Activated CD4-positive, alpha-beta T cell treated with anti-CD3 and anti-CD28 coated beads, Interleukin-2, Interleukin-6, amounts not matched to agents 100 ng/mL and 50 ng/mL, durations not matched to agents 16 hours and 8 hours (primary cell): ENCODE measurements at places on chromosomes 11 and 22.
A peak's percentile ranks its signal among the peaks of the same experiment; 100 is the strongest.

GRCh38 chr11:36492724-36493304, 17.3 kb downstream of the TRAF6 start:
- peak; percentile 66 for DNase-seq

DNA sequence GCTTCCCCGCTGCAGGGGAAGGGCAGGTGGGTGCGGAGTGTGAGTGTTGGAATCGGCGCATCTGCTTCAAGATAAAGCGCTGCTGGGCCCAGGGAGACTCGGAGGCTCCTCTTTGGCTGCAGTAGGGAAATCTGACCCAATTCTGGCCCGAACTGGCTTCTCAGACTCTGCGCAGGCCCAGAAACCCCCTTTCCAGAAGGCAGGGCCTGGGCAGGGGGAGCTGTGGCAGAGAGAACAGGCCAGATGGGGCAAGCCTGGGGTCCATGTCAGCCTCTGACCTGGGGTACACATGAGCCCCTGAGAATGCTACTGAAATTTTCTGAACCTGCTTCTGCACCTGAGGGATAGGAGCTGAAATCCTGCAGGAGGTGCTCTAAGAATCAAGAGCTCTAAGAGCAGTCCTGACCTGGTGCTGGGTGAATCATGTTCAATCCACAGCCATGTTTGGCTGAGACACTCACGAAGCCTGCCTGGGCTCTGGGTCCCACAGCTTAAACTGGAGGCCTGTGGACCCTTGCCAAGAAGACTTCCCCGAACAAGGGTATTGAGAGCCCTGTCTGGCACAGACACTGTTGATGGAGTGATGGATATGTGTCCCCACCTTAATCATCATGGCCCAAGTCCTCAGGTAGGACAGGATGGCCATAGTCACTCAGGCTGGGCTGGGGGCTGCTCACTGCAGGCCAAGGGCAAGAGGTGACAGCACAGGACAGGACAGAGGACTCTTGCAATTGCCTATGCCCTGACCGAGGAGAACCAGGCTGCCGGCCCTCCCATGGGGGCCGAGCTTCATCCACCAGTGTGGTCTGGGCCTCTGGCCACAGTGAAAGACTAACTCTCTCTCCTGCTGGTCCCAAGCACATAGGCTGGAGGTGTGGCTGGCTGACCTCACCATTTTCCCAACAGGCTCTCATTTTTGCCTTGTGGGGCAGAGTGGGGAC, 6.9 kb downstream of the RAB3IL1 start:
- no peak for DNase-seq

DNA sequence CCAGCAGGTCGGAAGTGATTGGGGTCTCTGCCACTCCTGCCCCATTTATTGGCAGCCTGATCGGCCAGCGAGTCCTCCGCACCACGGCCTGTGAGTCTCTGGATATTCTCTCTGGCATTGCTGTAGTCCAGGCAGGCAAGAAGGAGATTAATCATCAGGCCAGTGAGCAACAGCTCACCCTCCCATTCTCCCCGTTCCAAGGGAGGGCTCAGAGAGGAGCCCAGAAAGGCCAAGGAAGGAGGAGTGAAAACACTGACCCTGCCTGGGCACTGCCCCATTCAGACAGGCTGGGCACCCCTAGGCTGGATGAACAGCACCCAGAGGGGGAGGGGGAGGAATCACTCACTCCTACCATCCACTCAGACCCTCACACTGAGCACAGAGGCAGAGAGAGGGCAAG, 3.1 kb downstream of the SAA2 start:
- DNase-seq: no peak

- DNase-seq: no peak
Measured at GRCh38 chr11:117552626-117553025, 225.0 kb downstream of the CEP164 start.

DNA sequence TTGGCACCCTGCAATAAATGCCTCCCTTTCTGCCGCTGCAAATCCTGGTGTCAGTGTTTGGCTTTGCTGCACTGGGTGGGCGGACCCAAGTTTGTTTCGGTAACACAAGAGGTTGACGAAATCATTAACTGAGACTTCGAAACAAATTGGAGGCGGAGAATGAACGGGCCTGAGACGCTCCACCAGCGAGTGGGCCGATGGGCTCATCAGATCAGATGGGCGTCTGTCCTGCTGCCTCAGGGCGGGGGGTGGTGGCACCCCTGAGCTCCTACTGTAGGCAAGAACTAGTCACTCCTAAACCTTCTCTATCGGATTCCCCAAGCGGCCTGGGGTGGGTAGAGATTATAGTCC, 918 bp upstream of the CAPN5 start:
- no peak for DNase-seq

GRCh38 chr11:133222425-133223330, 309.6 kb downstream of the OPCML start:
- no peak for DNase-seq

GRCh38 chr11:16613262-16613511, 125.3 kb upstream of the C11orf58 start:
- no peak for DNase-seq

DNA sequence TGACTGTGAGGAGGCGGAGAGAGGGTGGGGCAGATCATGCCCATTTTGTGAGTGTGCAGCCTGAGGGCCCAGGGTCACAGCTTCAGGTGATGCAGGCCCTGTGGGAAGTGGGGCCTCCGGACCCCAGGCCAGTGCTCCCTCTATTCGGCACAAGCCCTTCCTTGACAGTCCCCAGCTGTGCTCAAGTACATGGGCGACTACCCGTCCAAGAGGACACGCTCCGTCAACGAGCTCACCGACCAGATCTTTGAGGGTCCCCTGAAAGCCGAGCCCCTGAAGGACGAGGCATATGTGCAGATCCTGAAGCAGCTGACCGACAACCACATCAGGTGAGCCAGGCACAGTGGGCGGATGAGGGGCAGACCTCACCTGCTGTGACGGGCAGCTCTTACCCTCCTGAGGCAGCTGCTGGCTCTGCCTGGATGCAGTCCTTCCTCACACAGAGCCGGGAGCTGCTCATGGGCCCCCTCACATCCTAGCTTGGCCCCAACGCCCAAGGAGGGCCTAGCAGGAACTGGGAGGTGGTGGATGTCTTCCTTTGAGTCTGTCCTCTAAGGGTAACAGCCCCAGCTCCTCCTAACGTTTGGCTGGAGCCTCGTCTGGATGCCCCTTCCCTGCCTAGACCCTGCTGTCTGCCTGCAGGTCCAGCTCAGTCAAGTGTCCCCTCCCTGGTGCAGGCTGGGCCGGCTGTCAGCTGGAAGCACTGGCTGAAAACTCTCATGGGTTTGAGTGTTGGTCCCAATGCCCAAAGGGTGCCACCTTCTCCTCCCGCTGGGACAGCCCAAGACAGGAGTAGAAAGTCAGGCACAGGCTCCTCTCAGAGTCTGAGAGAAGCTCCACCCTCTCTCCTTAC, 76.1 kb downstream of the MYO7A start:
- no peak for DNase-seq

DNA sequence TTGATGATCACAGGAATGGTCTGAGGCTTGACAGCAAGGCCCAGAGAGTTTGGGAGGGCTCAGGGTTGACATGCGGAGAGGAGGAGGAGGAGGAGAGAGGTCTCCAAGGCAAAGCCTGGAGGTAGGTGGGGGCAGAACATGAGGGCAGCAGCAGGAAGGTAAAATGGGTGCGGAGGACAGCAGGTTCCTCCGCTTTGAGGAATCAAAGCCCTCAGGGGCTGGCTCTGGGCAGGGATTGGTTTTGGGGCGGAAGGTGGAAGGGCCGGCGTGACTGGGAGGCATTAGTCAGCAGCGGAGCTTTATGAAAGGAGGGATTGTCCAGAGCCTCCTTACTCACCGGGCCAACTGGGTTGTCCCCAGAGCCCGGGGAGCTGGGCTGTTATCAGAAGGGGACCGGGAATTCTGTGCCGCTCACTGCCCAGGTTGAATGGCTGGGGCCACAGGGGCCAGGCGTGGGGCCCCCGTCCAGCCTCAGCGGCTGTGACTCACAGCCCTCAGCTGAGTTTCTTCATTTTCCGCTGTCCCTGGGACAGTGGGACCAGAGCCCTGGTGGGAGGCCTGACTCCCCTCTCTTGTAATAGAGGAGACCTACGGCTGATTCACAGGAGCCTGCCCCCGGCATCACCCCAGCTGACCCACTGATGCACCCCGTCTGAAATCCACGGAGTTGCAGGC, 36.2 kb downstream of the LIF start:
- DNase-seq: no peak

- DNase-seq: no peak
Measured at GRCh38 chr11:115425250-115425649, 79.0 kb downstream of the CADM1 start.

GRCh38 chr22:35314161-35314942, 14.7 kb downstream of the TOM1 start:
- DNase-seq: peak; percentile 47

GRCh38 chr11:22957786-22958185, 97.5 kb upstream of the CCDC179 start:
- DNase-seq: no peak

DNA sequence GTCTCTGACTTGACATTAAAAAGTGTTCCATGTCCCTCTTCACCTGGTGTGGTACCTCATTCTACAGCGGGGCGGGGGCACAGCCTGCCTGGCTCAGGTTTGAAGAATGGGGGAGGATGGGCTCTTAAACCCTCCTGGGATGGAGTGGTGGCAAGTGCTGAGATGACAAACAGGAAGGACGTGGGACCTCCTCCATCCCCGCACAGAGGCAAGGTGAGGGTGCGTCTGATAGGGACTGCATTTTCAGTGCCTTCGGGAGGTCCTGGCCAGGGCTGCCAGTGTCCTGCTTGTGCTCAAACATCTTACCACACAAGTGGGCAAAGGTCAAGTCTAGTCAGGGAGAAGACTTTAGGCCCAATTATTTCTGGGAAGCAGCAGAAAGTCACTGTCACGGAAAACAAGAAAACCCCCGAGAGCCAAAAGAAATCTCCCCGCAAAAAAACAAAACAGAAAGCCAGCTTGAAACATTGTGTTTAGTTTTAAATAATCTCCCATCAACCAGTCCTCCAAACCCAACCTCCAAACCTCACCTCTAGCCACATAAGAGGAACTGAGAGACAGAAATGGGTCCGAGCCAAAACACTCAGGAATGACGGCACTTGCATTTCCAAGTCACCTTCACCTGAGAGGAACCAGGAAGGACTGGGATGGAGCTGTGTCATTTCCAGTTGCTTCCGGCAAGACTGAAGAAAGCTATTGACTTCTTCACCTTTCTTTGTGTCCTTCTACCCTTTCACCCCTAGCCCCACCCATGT, 966.5 kb downstream of the NTM start:
- no peak for DNase-seq

- no peak for DNase-seq
Measured at GRCh38 chr11:28400331-28401100, 292.3 kb downstream of the METTL15 start.

DNA sequence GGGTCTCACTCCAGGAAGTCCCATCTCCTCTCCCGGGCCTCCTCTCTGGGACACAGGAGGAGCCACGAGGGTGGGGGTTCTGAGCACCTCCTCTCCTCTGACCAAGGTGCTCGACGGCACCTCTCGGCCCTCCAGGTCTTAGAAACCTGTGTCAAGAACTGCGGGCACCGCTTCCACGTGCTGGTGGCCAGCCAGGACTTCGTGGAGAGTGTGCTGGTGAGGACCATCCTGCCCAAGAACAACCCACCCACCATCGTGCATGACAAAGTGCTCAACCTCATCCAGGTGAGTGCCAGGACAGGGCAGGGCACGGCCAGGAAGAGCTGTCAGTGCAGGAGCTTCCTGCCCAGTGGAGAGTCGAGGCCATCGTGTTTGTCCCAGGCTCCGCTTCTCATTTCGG, 23.2 kb downstream of the TOM1 start:
- no peak for DNase-seq
